SJSA1 (cell line): ENCODE measurements at places on chromosomes 3 and 15. TPM values are rescaled to one million over a fixed set of nuclear protein-coding genes. Genes with fewer than 3 reads are reported as not detected.
A peak's percentile ranks its signal among the peaks of the same experiment; 100 is the strongest.

Gene ESYT3
- 0.06 and 0.76 TPM in 2 replicates for total RNA-seq

Gene CD96
- 0.13 and 0.38 TPM in 2 replicates for total RNA-seq

DNA sequence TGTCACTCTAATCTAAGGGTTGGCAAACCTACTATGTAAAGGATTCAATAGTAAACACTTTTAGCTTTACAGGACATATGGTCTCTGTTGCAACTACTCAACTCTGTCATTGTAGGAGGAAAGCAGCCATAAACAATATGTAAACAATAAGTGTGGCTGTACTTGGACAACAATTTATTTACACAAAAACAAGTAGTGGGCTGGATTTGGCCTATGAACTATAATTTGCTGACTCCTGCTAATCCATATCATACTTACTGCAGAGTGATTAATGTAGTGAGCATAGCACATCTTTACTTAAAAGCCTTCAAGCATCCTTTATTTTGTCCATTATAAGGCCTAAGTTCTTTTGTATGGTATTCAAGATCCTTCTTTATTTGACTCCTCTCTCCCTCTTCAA, 441.9 kb downstream of the ZIC1 start:
- H3K27me3 ChIP-seq, result no peaks in the 10 kb centered on the region
- H3K4me3 ChIP-seq, result no peak overlapping the region
- DNase-seq, result no peak
- no peaks in the 10 kb centered on the region for H3K36me3 ChIP-seq
- H3K27ac ChIP-seq, result no peak overlapping the region
- H3K4me1 ChIP-seq, result no peaks in the 10 kb centered on the region

DNA sequence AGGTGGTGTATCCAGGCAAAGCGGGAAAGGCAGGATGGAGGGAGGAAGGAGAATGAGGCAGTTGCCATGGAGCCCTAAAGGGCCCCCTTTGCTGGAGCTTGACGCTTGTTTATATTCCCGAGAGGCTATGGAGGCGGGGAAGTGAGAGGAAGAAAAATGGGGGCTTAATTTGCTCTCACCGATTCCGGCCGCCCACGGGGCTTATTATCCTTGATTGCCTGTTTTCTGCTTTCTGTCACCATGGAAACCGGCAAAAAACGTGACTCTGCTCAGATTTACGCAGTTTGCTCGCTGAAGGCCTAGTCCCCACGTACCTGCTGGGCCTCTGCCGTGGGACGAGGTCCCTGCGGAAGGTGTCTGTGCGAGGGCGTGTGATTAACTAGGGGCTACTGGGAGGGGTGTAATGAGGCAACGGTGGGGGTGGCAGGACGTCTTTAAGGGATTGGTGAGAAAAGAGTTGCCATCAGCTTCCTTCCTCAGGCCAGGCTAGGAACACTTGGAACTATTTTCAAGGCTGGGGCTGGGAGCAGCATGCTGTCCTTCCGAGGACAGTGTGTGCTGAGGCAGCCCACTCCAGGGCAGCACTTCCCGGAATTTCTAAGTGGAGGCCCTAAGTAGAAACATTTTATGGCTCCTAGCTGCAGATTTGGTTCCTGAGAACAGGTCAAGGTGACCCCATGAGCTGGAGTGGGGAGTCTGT, 110.8 kb upstream of the NDN start:
- H3K27me3 ChIP-seq, result no peaks in the 10 kb centered on the region; the same call in 1 of the 2 replicates
- H3K4me3 ChIP-seq, result no peak overlapping the region
- H3K36me3 ChIP-seq, result no peaks in the 10 kb centered on the region
- H3K27ac ChIP-seq, result no peak overlapping the region

GRCh38 chr3:49411535-49411967, 225 bp downstream of the RHOA start:
- H3K4me1 ChIP-seq, result peaks cover 24% of the 10 kb centered on the region
- H3K36me3 ChIP-seq, result peaks cover 65% of the 10 kb centered on the region
- peak overlapping the region; percentile 97 for H3K27ac ChIP-seq
- no peaks in the 10 kb centered on the region for H3K27me3 ChIP-seq

DNA sequence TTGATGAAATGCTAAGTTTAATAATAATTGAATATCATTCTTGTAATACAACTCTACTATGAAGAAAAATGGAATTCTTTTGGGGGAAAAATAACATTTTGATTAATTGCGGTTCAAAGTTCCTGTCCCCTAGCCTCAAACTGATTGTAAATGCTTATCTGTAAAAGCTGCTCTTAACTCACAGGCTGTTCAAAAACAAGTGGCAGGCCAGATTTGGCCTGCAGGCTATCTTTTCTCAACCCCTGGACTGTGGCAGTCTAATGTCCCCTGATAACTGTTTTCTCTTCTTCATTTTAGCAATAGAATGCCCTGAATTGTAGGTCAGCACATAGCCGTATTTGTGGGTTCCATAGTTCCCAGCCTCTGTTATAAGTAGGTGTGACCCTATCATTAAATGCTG, 23.5 kb upstream of the SAMMSON start:
- no peaks in the 10 kb centered on the region for H3K36me3 ChIP-seq
- H3K4me1 ChIP-seq, result no peaks in the 10 kb centered on the region
- no peak overlapping the region for H3K27ac ChIP-seq
- no peak for DNase-seq

Gene TMCO5A
- not detected in 2 replicates for total RNA-seq

- no peaks in the 10 kb centered on the region for H3K27me3 ChIP-seq
- no peaks in the 10 kb centered on the region for H3K4me1 ChIP-seq
- no peak for DNase-seq
- no peaks in the 10 kb centered on the region for H3K36me3 ChIP-seq
- H3K4me3 ChIP-seq, result no peak overlapping the region
These were observed 153.4 kb upstream of the UMPS start for GRCh38 chr3:124576565-124577493.

Gene CDCP1
- total RNA-seq, result 0.18 and 0.56 TPM in 2 replicates

DNA sequence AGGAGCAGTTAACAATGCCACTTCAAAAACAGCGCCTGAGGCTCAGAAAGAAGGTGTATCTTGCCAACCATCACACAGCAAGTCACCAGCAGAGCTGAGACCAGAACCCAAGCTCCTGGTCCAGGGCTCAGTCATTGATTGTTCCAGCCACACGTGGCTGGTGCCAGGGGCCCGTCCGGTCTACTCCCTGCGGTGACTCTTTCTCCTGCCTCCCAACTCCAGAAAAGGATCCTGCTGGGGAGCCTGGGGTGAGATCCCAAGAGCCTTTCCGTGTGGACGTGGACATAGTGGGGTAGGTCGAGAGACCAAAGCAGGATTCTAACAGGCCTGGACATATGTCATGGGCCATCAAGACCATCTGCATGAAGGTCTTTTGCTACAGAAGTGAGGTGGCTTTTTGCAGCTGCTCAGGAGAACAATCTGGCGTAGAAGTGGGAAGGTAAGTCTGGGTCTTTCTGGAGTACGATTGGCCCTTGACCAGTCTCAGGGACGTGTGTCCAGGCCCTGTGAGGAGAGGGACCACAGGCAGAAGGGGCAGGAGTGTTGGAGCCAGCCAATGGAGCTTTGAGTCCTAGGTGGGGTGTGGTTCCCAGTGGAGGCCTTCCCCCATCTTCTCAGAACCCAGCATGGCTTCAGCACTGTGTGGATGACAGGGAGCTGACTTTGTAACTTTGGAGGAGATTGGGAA, 105.4 kb downstream of the HMG20A start:
- H3K27me3 ChIP-seq, result no peaks in the 10 kb centered on the region
- no peak for DNase-seq
- peaks cover 13% of the 10 kb centered on the region for H3K4me1 ChIP-seq
- H3K36me3 ChIP-seq, result no peaks in the 10 kb centered on the region
- H3K4me3 ChIP-seq, result no peak overlapping the region

DNA sequence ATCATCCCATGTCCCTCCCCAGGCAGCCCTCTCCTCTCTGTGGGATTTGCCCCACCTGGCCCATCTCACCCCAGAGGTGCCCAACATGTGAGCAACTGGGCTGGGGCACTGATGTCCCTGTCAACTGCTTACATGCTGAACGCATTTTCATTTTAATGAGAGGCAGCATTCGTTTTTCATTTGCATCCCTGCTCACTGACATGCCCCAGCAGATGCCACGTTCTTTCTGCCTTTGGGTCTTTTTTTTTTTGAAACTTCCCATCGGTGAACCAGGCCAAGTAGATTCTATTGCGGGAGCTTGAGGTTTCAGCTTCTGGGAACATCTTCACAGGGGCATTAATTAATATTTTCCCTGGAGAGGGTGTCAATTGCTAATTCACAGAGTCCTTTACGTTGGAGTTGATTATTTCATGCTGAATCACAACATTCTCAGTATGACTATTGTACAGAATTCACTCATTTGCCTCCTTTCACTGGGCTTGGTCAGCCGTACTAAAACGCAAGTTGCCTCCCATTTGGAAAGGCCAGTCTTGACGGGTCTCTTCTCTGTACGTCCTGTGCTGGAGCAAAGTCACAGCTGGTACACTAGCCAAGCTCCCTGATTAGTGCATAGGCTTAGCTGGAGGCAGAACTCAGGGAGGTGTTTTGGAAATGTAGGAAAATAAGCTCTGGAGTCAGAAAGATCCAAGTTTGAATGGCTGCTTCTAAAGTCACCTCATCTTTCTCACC, 69.8 kb downstream of the CHRNA7 start:
- H3K27ac ChIP-seq, result no peak overlapping the region
- no peak overlapping the region for H3K4me3 ChIP-seq
- DNase-seq, result no peak
- no peaks in the 10 kb centered on the region for H3K36me3 ChIP-seq

- no peak for DNase-seq
- H3K4me3 ChIP-seq, result no peak overlapping the region
- peaks cover 8% of the 10 kb centered on the region for H3K36me3 ChIP-seq
- no peaks in the 10 kb centered on the region for H3K27me3 ChIP-seq
- H3K4me1 ChIP-seq, result peaks cover 50% of the 10 kb centered on the region
These were observed 4.4 kb upstream of the AVEN start for GRCh38 chr15:34043391-34043790.

- DNase-seq, result no peak
- H3K27ac ChIP-seq, result no peak overlapping the region
- H3K4me1 ChIP-seq, result 0 out of 2 replicates have a peak, but pooled peaks cover under 1% of the 10 kb centered on the region
- H3K36me3 ChIP-seq, result no peaks in the 10 kb centered on the region
- H3K4me3 ChIP-seq, result no peak overlapping the region
These were observed 12.1 kb upstream of the CTSH start for GRCh38 chr15:78956937-78957336.

GRCh38 chr3:86991482-86991815, 500 bp upstream of the VGLL3 start:
- peak overlapping the region; percentile 92 for H3K4me3 ChIP-seq
- no peak for DNase-seq
- peaks cover 5% of the 10 kb centered on the region; the same call in 1 of the 2 replicates for H3K36me3 ChIP-seq
- H3K27me3 ChIP-seq, result no peaks in the 10 kb centered on the region

DNA sequence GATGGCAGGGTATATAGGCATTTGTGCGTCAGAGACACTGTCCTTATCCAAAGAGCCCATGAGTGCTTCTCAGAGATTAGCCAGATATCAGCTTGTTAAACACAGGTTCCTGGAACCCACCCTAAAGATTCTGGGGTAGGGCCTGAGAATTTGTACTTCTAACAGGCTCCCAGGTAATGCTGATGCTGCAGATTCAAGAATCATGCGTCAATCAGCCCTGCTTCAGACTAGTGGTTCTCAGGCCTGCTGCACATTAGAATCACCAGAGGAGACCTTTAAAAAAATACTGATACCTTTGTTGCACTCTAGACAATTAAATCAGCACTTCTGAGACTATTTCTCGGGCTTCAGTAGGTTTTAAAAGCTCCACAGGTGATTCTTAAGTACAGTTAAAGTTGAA, 369.5 kb downstream of the MFSD1 start:
- H3K27ac ChIP-seq, result no peak overlapping the region
- no peaks in the 10 kb centered on the region for H3K27me3 ChIP-seq
- peaks cover 9% of the 10 kb centered on the region for H3K4me1 ChIP-seq

DNA sequence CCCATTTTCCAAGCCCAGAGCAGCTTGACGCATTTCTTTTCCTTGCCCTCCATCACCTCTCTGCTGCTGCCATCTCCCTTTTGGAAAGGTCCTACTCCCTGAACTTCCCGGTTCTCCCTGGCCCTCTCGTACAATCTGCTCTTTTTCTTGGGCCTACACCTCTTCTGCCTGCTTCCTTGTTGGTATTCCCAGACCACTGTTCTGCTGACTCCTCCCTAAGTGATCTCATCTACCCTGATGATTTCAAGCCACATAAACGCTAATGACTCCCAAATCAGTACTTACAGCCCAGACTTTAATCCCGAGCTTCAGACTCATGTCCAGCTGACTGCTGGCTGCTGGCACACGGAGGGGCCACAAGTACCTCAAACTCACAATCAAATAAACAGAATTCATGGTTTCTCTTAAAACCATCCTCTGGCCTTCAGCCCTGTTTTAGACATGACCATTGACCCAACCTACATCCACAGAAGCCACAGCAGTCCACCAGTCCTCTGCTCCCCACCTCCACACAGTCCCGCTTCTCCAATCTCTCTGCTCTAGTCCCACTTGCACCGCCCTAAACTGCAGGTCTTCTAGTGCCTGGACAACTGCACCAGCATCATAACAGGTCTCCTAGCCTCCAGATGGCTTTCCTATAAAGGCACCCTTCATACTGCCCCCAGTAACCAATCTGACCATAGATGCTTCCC, 57.6 kb downstream of the AAGAB start:
- H3K36me3 ChIP-seq, result peaks cover 51% of the 10 kb centered on the region
- peaks cover 16% of the 10 kb centered on the region for H3K4me1 ChIP-seq
- 0 out of 2 replicates have a peak overlapping the region, but pooled peaks have one; percentile 22 for H3K27ac ChIP-seq
- H3K4me3 ChIP-seq, result no peak overlapping the region
- DNase-seq, result peak; percentile 38

Gene LMAN1L
- total RNA-seq, result not detected in 2 replicates

Gene SKOR1
- total RNA-seq, result not detected in 2 replicates

GRCh38 chr15:90924375-90924774, 8.0 kb downstream of the HDDC3 start:
- DNase-seq, result no peak
- H3K4me1 ChIP-seq, result no peaks in the 10 kb centered on the region
- H3K27ac ChIP-seq, result no peak overlapping the region
- H3K27me3 ChIP-seq, result no peaks in the 10 kb centered on the region

- peak overlapping the region; percentile 47 for H3K27ac ChIP-seq
- H3K27me3 ChIP-seq, result no peaks in the 10 kb centered on the region
- H3K4me3 ChIP-seq, result no peak overlapping the region
- H3K4me1 ChIP-seq, result peaks cover 15% of the 10 kb centered on the region
- peak; percentile 75 for DNase-seq
These were observed 6.8 kb upstream of the LDHAL6B start for GRCh38 chr15:59199626-59200465.

DNA sequence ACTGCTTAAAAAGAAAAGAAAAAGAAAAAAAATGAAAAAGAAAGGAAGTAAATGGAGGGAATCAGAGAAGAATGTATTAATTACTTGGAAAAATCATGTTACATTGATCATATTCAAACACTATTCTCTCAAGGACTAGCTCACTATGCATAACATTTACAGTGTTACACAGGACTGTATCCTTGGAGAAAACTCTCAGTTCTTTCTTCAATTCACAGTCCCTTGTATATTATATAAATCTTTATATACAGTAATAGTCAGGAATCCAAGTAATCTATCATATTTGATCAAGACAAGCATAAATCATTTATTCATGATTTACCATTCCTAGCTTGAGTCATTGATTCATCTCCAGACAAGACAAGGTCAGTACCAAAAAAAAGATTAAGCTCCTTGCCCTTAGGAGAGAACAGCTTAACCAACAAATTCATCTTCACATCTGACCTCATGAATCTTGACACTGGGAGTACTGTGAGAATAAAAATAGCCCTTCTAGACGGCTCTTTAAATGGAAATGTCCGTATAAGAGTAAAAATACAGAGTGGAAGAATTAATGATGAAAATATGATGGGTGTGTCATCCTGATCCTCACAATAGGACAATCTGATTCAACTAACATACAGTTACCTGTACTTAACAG, 980.4 kb downstream of the NAALADL2 start:
- H3K27ac ChIP-seq, result no peak overlapping the region
- no peaks in the 10 kb centered on the region for H3K36me3 ChIP-seq
- H3K27me3 ChIP-seq, result no peaks in the 10 kb centered on the region
- H3K4me3 ChIP-seq, result no peak overlapping the region
- no peaks in the 10 kb centered on the region for H3K4me1 ChIP-seq
